ENCODE measurements at places on chromosomes 1 and 21.

- DNase-seq, result no peak
Measured at GRCh38 chr1:112472142-112472541, 36.6 kb upstream of the WNT2B start.

- DNase-seq, result no peak
Measured at GRCh38 chr1:159040206-159040605, 30.5 kb downstream of the IFI16 start.

GRCh38 chr1:72184099-72184701 is 98.1 kb downstream of the NEGR1 start:
- peak; percentile 1 for DNase-seq

DNA sequence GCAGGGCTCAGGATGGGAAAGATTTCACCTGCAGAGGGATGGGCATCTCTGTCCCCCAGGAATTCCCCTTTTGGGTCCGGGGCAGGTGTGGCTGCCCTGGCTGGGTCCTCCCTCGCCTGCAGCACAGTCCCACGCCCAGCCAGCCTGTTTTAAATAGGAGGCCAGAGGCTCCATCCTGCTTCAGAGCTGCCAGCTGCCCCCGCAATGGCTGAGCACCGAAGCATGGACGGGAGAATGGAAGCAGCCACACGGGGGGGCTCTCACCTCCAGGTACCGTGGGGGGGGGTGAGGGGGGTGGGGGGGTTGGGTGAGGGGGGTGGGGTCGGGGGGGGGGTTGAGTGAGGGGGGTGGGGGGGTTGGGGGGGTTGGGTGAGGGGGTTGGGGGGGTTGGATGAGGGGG is 3.6 kb downstream of the SCNN1D start:
- DNase-seq, result no peak

GRCh38 chr1:43849670-43850069 is 83.9 kb upstream of the ARTN start:
- DNase-seq, result no peak

DNA sequence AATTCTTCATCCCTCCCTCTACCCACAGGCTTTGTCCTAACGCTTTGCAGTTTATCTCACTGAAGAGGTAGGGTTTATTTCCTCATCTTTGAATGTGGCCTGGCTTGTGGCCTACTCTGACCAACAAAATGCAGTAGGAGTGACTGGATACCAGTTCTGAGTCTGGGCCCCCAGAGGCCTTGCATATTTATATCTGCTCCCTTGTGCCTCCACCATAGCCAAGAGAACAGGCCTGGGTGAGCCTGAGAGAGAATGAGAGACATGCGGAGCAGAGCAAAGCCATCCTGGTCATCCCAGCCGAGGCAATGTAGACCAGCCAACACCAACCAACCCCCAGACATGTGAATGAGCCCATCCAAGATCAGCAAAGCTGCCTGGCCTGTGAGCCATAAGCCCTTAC is 30.3 kb downstream of the SMIM12 start:
- no peak for DNase-seq

DNA sequence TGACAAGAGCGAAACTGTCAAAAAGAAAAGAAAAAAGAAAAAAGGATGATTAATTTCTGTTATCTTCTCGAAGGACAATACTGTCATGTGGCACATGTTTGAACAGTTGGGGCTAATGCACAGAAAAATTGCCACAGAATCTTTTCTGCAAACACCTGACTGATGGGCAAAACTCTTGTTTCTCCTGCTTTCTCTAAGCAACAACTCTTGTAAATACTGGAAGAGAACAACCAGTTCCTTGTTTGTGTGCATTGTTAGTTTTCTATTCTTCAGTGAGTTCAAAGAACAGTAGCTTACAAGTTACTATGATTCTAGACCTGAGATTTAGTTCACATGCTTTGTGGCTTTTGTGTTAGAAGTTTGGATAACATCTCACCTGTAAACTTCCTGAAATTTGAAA is 60.7 kb downstream of the CDC14A start:
- no peak for DNase-seq

- DNase-seq, result no peak
Measured at GRCh38 chr21:42353623-42354022, 2.8 kb upstream of the TFF2 start.

- no peak for DNase-seq
Measured at GRCh38 chr1:210731193-210731592, 402.5 kb downstream of the HHAT start.

GRCh38 chr1:167439301-167439988 is 78.9 kb downstream of the CD247 start:
- DNase-seq, result no peak

DNA sequence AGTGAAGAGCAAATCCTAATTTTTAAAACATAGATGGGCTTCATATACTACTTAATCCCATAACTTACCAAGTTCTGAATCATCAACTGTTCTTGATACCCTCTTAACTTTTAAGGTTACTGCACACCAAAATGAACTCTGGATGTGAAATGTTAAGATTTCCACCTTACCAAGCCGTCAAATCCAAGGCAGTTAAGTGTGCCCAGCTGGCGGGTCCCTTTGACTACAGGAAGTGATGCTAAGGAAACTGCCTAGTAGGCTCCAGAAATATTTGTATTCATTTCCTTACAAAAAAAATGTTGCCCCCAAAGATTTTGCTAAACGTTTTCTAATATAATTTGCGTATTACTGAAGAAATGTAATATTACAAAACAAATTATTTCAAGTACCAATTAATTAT is 10.7 kb downstream of the NRIP1 start:
- no peak for DNase-seq

DNA sequence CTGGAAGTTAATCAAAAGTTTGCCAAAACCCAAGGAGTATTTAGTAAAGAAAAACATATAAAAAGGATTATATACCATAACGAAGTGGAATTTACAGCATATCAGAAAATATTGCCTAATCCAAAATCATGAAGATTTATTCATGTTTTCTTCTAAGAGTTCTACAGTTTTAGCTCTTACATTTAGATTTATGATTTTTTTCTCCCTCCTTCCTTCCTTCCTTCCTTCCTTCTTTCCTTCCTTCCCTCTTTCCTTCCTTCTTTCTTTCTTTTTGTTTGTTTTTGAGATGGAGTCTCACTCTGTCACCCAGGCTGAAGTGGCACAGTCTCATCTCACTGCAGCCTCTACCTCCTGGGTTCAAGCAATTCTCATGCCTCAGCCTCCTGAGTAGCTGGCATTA is 15.7 kb upstream of the PRSS38 start:
- no peak for DNase-seq

- no peak for DNase-seq
Measured at GRCh38 chr21:44509539-44509938, 30.5 kb downstream of the KRTAP10-1 start.

DNA sequence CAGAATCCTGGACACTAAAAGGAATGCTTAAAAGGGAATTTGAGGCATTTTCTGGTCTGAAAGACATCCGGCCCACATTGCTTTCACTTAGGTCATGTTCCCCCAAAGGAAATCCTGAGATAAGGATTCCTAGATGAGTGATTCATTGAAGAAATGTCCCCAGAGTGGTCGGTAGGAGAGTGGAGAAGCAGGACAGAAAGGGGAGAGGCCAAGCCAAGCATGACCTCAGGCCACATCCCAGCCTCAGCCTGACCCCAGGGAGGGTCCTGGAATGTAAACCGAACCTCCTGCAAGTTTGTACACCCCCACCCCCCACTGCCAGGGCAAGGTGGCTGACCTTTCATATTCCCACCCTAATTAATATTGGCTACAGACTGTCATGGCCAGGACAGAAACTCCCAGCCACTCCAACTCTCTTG is 16.6 kb downstream of the HIVEP3 start:
- no peak for DNase-seq

- DNase-seq, result no peak
Measured at GRCh38 chr1:31978843-31979400, 34.7 kb upstream of the KHDRBS1 start.

DNA sequence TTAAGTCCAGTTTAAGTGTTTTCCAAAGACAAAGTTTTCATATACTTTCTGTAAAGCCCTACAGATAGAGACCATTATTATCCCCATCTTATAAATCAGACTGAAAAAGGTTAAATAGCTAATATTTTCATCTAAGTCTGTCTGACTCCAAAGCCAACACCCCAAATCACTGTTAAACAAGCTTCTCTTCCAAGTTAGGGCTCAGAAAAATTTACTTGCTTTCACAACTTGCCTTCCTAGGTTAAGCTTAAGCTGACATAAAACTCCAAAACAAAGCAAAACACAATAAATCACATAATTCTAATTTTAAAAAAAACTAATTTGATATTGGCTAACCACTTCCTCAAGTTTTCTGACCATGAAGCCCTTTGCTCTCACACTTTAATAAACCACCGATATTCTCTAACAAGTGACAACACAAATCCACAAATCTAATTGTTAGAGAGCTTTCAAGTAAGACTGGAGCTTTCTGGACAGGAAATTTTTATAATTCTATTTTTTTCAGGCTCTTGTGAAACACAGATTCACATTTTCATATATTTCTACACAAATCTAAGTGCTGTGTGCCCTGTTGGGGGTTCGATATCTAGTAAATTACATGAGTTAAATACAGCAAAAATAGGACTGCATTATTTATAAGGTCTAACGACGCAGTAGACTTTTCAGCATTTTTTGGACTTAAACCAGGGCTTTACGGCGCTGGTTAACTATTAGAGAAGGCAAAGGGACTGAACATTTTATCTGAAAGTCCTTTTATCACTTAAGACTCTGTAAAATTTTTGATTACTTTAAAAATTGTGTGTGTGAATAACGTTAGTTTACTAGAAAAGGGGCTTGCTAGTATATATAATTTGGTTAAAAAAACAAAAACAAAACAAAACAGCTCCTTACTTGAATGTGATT is 2.1 kb downstream of the GNG12 start:
- no peak for DNase-seq

- peak; percentile 78 for DNase-seq
Measured at GRCh38 chr1:226656601-226657277, 82.3 kb downstream of the ITPKB start.

- DNase-seq, result no peak
Measured at GRCh38 chr1:117113199-117113598, 8.3 kb downstream of the TRIM45 start.

DNA sequence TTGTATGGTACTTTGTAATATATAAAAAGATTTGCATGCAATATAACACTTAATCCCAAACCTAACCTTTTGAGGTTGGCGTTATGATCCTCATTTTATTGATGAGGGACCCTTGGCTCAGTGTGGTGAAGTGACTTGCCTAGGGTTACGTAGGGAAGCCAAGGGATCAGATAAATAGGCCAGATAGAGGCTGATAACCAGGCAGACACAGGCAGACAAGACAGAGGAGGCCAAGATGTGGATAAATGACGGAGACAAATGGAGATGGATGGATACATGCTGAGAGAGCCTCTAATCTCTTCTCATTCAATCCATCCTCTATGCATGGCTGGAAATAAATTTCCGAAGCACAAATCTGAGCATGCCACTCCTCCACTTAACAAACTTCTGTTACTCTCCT is 136.9 kb upstream of the SPATA6 start:
- no peak for DNase-seq

DNA sequence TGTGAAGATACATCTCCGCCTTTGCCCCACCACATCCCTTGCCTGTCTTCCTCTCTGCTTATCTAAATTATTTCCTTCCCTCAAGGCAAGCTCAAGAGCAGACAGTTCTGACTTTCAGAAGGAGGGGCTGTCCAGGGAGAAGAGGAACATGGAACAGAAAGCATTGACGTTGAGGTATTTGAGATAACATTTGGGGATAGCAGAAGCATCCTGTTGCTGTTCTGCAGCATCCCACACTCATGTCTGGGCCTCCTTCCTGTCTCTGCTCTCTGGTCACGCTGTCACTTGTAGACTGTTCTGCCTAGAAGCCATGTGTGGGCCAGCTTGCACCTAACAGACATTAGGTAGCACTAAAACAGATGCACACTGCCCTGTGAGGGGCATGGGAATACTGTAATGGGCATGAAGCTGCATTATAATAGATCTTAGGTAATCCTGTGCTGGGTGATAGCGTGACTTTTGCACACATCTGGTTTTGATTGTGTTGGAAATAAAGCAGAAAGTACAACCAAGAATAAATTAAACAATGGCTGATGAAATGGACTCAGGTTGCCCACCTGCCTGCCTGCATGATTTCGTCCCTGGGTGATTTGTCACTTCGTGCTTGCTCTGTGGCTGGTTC is 660 bp upstream of the RD3 start:
- no peak for DNase-seq

Measured in fibroblast of the conjunctiva (primary cell).